ENCODE measurements at places on chromosomes 13 and 19.
A peak's percentile ranks its signal among the peaks of the same experiment; 100 is the strongest.

GRCh38 chr13:73259061-73260017 is 200.5 kb downstream of the KLF5 start:
- DNase-seq: no peak

GRCh38 chr19:14401468-14402195 is 17.5 kb downstream of the DDX39A start:
- DNase-seq: no peak

DNA sequence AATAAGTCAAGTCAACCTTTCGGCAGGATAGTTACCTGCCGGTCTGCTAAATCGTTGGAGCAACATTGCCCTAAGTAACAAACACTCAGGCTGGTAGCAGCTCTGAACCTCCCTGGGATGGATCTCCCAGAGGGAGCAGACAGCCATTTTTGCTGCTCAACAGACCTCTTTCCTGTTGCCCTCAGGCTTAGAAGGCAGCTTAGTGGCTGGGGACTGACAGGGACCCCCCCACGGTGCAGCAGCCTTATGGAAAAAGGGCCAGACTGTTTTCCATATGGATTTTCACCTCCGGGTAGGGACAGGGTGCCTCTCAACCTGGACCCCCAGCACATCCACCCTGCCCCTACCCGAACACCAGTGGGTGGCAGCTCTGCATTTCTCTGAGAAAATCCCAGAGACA is 49.7 kb downstream of the UBL3 start:
- no peak for DNase-seq

GRCh38 chr13:27043013-27043412 is 128.6 kb downstream of the USP12 start:
- peak; percentile 95 for DNase-seq

DNA sequence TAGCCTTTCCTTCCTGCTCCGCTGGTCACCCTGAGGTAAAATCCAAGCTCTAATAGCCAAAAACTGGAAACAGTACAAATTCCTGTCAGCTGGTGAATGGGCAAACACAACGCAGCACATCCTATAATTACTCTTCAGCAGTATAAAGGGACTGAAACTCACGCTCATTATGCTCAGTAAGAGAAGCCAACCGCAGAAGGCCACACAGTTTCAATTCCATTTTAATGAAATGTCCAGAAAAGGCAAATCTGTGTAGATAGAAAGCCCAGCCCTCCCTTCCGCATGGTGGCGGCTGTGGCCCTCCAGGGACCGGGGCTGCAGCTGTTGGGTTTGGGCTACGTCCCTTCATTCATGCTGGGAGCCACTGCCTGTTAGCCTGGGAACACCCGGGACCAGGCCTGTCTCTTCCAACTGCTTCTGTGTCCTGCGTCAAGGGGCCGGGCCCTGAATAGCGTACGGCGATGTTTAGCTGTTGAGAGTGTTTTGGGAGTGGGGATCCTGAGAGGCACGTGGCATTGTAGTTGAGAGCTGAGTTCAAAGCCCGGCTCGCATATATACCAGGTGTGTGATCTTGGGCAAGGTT is 23.5 kb downstream of the NKPD1 start:
- DNase-seq: no peak

DNA sequence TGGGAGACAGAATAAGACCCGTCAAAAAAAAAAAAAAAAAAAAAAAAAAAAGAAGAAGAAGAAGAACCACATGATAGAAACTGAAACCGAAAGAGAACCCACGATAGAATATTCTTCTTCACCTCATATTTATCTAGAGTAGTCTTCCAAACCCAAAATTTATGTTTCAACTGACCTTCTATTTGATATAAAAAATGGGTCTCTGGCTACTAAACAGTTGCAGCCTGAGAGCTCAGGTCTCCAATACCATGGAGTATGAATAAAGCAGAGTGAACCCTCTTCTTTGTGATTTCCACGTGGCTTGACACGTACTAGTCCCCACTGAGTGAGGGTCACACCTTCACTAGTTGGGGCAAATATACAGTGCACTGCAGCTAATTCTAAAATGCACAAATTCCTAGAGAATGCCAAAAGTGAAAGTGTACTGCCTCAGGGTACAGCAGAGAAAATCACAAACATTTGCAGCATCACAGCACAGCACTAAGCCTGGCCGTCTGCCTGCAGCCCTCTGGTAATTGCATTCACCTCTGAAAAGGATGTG is 30.8 kb upstream of the RFC3 start:
- DNase-seq: no peak

DNA sequence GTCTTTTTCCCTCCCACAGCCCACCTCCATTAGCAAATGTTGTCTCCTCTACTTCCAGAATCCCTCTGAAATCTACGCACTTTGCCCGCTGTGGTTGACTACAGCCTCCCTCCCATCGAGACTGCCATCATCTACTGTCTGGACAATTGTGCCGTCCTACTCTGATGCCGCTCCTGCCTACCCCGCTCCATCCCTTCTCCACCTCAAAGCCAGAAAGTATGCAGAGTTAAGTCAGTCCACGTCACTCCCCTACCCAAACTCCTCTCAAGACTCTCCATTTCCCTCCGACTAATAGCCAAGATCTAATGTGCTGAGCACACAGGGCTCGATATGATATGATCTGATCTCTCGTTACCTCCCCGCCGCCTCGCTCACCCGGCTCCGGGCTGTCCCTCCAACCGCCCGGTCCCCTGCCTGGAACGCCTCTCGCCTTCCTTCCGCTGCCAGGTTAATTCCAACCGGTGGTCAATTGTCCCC is 556 bp downstream of the CACTIN start:
- DNase-seq: peak; percentile 12

GRCh38 chr13:76552807-76553206 is 333.4 kb downstream of the KCTD12 start:
- no peak for DNase-seq

- DNase-seq: no peak
These were observed 545.2 kb downstream of the GPC6 start for GRCh38 chr13:93771782-93772181.

DNA sequence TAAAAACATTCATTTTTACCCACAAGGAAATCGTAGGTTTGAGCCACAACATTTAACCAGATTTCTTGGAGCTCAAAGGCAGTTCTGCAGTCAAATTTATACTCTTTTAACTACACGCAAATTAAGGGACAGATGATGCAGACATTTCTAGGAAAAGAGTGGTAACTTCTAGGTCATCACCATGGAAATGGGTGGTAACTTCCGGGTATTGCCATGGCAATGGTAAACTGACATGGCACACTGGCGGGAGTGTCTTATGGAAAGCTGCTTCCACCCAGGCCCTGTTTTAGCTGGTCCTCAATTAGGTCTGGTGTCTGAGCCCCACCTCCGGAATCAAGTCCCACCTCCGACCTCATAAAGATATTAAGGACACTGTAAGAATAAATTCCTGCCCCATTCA is 10.4 kb upstream of the LYPD5 start:
- DNase-seq: no peak

DNA sequence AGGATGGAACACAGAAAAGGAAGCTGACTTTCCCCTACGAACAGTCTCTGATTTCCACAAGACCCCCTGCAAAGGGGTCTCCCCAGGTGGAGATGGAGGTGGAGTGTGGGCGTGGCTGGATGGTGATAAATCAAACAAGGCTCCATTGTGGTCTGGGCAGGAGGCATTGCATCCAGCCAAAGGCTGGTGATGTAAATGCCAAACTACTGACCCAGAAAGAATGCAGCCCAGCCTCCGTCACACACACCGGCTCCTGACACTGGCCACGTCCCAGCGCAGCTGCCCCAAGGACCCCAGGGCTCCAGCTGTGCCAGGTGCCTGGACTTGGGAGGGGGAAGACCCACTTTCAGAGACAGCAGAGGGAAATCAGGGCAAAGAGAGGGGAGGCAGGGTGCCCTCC is 6.3 kb downstream of the SLC7A1 start:
- DNase-seq: no peak

- no peak for DNase-seq
These were observed 4.6 kb downstream of the NFIC start for GRCh38 chr19:3370728-3371591.

DNA sequence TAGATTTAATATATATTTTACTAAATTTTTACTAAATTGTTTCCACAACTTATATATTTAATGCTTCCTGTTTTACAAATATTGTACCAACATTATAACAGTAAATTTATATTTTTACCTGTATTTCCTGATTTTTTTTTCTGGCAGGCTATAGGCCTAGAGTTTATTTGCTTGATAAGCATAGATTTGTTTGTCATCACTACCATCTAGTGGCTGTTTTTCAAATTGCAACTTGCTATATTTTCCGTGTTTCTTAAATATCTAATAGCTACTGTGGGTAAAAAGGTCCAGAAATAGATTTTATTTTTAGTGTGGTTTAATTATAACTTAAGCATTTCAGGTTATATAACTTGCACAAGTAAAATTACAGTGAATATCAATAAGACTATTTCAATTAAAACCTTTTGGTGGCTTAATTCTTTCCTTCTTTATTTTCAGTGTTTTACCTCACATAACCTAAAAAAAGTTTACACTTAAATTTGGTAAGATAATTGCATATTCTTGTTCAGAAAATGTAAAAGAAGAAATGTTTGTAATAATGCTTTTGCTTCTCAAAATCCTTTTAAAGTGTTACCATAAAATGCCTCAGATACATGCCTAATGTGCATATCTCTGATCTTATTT is 60.6 kb downstream of the NDFIP2 start:
- DNase-seq: peak; percentile 69

GRCh38 chr19:49950956-49951526 is 9.9 kb downstream of the SIGLEC11 start:
- DNase-seq: no peak

GRCh38 chr19:35220315-35220921 is 8.1 kb downstream of the FAM187B start:
- no peak for DNase-seq

DNA sequence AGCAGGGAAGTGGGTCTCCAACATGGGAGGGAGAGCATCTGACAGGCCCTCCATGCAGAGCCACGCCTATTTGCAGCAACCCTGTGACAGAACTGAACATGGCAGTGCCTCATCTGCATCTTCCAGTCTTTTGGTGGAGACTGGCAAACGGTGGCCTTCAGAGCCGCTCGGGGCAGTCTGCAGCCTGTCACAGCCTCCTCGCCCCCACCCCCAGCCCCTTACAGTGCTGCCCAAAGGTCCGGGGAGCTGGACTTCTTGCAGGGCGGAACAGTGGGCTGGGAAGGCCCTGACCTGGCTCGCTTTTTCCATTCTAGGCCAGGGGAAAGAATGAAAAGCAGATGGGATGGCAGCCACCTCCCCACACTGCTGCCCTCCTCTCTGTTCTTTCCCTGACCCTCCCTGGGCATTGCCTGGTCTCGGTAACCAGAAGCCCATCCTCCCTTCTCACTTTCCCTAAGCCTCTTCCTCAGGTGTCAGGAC is 2.7 kb downstream of the CALM3 start:
- DNase-seq: no peak

GRCh38 chr13:60790620-60791019 is 393.6 kb downstream of the TDRD3 start:
- no peak for DNase-seq

GRCh38 chr13:30502237-30502636 is 36.5 kb upstream of the HMGB1 start:
- no peak for DNase-seq

GRCh38 chr19:18742324-18742723 is 48.8 kb downstream of the COMP start:
- no peak for DNase-seq

DNA sequence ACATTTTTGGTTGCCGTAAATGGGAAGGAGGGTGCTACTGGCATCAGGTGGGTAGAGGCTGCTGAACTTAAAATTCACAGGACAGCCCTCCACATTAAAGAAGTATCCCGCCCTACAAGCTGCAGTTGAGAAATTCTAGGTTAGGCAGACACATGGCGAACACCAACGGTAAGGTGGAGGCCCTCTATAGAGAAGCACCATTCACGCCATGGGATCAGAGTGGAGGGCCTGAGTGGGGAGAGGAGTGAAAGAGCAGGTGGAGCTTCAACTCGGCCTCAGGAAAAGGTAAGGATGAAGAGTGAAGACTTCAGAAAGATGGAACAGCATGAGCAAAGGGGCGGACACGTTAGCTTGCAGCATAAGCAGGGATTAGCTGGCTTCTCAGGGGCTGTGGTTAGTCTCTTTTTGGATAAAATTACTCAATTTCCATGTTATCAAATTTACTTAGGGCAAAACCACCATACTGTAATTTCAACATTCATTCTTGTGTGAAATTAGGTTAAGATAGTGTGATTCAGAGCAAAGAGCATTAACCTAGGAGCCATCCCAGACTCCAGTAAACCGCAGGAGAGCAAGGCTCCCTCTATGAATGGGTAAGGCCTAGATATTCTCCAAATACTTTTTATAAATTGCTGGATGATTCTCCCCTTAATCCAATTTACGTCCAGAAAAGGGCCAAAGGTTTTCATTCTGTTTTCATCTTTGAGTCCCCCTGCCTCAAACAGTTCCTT is 1.2 kb downstream of the EEF1AKMT1 start:
- no peak for DNase-seq

DNA sequence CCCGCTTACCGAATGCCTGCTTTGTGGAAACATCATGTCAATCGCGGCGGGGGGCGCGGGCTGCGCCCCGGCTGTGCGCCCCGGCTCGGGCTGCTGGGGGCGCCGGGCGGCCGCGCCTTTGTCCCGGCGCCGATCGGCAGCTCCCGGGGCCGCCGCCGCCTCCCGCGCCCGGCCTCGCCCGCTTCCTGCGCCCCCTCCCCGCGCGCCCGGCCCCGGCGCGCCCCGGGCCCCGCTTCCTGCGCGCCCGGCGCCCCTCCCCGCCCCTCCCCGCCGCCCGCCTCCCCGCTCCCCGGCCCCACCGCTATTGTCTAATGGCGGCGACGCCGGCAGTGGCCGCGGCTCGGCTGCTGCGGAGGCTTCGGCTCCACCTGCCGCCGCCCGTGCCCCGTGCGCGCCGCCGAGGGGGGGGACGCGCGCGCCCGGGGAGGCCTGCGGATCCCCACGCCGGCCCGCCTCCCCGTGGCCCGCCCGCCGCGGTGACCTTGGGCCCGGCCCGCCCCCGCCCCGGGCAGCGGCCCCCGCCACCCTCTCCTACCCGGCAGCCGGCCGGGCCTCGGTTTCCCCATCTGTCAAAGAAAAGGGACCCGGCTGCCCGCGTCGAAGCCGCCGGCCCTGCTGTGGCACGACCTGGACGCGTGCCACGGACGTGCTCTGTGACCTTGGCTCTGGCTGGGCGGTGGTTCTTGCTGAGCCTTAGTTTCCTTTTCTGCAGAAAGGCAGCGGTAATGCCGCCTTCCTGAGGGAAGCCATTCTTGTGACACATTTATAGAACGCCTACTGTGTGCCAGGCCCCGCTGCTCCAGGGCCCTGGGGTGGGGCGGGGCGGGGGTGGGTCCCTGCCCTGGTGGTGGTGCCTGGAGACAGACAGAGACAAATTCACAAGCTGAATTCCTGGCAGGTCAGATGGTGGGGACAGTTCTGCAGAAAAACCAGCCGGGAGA is at the start of gene TLE5:
TLE5 (minus strand) TSS at position 331 of the 941 bp plus-strand sequence; CDS start at position 36, 295 bp downstream.
- peak; percentile 56 for DNase-seq
